ENCODE measurements at places on chromosomes 3 and 15.

DNA sequence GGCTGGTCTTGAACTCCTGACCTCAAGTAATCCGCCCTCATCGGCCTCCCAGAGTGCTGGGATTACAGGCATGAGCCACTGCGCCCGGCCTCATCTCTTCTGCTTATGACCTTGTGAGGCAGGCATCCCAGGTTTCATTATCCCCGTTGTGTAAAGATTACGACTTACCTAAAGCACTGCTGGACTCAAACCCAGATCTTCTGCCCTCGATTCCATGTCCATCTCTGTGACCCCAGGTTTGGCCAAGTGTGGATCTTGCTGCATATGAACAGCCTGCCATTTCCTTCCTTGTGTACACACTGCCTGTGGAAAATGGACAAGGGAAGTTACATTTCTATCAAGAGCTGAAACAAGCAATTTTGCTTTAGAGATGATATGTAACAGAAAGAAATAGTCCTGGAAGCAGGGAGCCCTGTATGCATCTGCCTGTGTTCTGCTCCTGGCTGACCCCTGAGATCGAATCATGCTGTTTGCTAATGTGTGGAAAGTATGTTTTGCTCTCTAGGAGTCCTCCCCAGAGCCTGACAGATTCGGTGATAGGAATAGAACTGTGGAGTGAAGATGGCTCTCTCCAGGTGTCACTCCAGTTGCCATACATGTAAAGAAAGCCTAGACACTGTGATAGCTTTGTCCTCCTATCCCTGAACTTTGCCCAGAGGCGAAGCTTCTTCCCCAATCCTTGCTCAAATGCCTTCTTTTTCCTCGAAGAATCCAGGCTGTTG lies 11.8 kb upstream of the LIPC start:
- DNase-seq = no peak

- DNase-seq = no peak
These were observed 9.7 kb upstream of the CMTM7 start for GRCh38 chr3:32381922-32382321.

- no peak for DNase-seq
These were observed 28.9 kb downstream of the CLEC3B start for GRCh38 chr3:45055032-45055410.

- no peak for DNase-seq
These were observed 15.7 kb downstream of the BHLHE40 start for GRCh38 chr3:4994823-4995499.

DNA sequence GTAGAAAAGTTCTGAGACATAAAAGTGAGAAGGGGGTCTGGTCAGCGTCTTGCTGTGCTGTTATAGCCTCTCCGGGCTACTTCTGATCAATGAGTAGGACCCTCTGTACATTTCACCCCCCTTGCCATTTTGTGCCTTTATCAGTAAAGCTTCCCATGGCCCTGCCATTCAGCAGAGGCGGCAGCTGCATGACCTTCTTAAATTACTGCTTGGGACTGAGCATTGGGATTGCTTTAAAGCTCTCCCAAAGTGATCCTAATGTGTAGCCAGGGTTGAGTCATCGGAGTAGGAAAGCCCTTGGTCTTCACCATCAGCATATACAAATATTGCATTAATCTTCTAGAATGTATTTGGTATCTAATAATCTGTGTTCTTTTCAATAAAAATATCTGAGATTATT lies 70.2 kb downstream of the FMN1 start:
- DNase-seq = no peak

- DNase-seq = no peak
These were observed 156.2 kb downstream of the MEGF11 start for GRCh38 chr15:66097151-66098021.

DNA sequence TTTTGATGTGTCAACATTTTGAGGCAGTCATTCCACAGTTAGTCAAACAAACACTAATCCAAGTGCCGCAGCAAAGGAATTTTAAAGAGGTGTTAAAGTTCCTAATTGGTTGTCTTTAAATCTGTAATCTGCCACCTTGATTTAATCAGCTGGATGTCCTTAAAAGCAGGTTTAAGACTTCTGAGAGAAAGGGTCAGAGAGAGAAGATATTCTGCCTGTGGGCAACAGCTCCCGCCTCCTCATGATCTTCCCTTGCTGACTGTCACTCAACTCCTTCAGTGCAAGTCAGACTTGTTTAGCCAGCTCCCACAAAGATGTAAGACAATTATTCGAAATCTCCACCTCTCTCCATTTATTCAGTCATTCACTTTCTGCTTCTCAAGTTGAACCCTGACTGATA lies 92.6 kb upstream of the MYRIP start:
- no peak for DNase-seq

- DNase-seq = no peak
These were observed 92.5 kb downstream of the RPL22L1 start for GRCh38 chr3:170777564-170777926.

DNA sequence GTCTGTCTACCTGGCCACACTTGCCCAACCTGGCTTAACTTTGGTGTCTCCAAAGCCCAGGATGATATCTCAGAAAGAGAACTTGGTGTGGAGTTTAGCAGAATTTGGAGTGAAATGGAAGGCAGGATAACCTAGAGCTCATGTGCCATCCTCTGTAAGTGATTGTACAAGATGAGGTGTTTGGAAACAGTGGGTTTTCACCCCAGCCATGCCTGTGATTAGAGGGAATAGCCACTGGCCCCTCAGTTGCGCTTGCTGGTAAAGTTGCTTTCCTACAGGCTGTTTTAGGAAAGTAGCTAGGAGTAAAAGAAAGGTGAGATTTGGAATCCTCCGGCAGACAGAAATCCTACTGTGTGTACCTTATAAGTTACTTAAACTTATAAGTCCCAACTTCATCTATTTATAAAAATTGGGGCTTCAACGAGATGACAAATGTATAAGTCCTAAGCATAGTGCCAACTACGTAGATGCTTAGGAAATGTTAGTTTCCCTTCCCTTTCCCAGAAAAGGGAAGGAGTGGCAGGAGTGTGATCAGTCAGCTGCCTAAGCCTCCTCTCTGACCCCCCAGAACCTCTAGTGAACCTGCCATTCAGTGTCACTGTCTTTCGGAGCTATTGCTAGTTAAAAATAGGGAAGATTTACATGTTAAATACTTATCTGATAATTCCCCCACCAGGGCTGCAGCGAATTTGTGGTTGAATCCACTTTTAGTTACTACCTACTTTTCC lies 13.4 kb upstream of the BMF start:
- DNase-seq = no peak

DNA sequence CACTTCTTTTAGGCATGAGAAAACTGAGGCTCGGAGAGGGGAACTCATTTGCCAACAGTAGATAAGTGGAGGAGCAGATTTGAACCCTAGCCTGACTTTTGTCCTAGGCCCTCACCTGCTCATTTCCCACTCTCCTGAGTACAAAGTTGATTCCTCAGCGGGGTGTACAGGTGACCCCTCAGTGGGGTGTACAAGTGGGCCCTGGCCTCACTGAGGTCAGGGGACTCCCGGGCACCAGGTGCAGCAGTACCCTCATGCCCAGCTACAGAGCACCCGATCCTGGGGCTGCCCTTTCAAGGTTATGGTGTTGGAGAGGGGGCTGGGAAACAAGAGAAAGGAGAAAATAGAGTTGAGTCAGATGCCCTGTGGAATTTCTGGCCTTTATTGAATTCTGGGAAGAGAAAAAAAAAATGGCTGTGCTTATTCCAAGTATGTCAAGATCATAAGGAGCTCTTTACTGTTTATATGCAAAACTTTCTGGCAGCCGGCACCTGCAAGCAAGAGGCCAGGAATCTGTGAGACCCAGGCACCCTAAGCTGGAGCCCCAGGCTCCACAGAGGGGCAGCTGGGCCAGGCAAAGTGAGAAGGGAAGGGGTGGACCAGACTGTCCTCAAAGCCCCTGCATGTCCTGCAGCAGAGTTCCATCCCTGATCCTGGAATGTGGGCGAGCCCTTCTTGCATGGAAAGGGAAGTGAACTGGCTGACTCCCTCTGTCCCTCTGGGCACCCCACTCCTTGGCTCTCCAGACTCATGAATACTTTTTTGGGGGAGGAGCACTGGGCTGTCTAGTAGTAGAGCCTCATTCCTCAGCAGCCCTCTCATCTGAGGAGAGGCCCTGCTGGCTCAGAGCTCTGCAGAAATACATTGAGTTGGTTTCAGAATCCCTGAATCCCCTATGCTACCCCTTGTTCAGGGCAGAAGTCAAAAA lies 43.1 kb downstream of the AMOTL2 start:
- no peak for DNase-seq

- DNase-seq = no peak
These were observed 108.4 kb upstream of the VEPH1 start for GRCh38 chr3:157611536-157612076.

DNA sequence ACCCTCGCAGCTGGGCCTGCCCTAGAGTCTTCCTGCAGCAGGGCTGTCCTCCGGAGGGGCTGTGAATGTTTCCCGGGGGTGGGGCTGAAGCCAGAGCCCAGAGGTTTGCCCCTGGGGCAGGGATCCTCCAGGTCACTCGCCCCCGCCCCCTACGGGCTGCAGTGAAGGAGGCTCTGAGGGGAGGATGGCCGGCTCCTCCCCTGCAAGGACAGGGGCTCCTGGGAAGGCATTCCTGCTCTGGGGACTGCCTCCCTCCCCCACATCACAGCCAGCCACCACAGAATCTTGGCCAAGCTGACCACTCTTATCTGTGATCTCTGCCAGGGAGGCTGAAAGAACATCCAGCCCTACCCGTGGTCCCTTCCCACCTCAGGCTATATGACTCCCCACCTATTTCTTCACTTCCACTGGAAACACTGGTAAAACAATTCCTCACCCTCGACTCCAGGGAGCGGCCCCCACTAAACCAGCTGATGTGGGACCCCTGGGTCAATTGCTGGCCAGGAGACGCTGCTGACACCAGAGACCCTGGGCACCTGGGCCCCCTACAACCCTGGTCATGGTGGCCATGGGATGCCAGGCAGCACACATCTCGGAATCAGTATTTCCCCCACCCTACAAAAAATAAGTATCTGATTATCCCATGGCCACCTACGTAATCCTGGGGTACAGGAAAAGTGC lies 66.0 kb downstream of the HMCES start:
- no peak for DNase-seq

DNA sequence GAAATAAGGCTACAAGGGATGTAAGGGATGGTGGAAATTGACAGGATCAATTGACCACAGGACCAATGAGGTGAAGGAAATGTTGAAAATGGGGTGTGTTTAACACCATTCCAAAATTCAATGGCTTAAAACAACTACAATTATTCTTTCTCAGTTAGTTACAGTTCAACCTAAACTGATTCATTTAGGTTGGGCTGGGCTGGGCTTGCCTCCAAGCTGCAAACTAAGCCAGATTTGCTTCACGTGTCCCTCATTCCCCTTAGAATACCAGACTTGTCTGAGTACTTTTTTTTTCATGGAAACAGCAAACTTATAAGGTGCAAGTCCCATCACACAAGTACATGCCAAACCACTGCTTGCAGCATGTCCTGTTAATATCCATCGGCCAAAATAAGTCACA lies 280.1 kb downstream of the NEK10 start:
- DNase-seq = no peak

DNA sequence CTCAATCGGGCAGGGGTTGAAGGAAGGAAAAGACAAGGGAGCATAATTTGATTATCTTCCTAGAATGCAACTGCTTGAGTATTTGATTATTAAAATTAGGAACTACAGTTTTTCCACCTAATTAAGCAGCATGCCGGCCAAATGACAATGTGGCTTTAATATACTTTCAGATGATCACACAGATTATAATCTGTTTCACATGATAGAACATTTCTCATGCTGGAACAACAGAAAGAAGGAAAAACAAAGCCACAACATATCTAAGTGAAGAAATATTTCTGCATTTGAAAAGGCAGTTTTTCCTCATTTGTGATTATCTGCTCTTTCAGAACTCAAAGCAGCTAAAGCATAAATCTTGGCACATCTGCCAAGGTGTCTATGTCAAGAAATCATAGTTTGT lies 82.7 kb downstream of the STRIT1 start:
- DNase-seq = no peak

DNA sequence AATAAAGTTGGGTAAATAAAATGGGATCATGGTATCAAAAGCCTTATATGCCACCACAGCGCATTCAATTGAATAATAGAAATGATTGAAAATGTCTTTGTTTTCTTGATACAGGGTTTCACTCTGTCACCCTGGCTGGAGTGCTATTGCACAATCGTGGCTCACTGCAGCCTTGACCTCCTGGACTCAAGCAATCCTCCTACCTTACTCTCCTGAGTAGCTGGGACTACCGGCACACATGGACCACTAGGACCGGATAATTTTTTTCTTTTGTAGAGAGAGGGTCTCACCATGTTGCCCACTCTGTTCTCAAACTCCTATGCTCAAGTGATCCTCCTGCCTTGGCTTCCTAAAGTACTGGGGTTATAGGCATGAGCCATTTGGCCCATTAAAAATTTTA lies 33.8 kb upstream of the BBX start:
- DNase-seq = no peak

- DNase-seq = no peak
These were observed 69.8 kb downstream of the TIGIT start for GRCh38 chr3:114363554-114364202.

DNA sequence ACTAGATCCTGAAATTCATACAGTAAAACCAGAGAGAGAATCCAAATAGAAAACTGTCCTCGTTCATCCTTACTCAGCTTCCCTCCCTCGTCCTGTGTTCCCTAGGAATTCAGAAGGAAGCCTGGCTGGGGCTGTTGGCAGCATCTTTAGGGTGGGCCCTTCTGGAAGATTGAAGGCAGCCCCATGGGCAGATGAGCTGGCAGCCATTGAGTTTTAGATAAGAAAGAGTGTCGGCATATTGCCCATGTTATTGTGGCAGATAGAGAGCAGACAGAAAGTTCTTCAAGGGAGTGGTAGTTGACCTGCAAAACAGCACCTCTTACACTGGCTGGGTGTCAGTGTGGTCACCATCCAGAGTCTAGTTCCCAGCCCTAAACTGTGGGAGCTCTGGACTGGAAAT lies 23.5 kb downstream of the TMOD2 start:
- no peak for DNase-seq

DNA sequence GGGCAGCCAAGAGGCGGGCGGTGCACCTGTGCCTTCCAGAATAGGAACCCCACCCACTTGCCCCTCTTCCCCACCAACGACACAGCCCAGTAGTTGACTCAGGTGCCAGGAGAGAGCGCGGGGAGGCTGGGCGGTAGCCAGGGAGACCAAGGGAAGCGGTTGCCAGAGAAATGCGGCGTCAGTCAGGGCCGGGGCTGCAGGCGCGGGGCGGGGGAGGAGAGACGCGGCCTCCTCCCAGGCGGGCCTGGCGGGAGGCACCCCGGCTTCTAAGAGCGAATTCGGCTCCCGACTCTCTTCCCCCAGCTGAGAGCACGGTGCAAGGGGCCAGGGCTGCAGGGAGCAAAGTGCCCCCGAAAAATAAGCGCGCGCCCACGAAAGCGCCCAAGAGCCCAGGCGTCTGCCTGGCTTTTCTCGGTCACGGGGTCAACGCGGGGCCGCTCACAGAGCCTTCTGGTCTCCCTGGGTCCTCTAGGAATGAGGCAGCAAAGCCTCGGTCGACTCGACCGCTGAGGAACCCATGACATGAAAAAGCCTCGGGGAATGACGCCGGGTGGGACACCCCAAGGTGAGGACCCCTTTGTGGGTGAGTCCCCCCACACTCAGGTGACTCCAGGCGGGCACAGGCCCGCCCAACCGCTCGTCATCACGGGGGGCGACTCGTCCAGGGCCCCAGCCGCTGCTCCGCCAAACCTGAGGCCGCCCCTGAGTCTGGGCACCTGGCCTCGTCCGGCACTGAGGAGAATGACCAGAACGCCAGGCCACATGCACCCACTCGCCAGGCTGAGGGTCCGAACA lies 716 bp downstream of the CPEB1 start:
- no peak for DNase-seq

- no peak for DNase-seq
These were observed 200.7 kb downstream of the TJP1 start for GRCh38 chr15:29621616-29622015.

- DNase-seq = no peak
These were observed 12.1 kb upstream of the RYR3 start for GRCh38 chr15:33298631-33299030.
